ENCODE measurements at places on chromosomes 11 and 22.

DNA sequence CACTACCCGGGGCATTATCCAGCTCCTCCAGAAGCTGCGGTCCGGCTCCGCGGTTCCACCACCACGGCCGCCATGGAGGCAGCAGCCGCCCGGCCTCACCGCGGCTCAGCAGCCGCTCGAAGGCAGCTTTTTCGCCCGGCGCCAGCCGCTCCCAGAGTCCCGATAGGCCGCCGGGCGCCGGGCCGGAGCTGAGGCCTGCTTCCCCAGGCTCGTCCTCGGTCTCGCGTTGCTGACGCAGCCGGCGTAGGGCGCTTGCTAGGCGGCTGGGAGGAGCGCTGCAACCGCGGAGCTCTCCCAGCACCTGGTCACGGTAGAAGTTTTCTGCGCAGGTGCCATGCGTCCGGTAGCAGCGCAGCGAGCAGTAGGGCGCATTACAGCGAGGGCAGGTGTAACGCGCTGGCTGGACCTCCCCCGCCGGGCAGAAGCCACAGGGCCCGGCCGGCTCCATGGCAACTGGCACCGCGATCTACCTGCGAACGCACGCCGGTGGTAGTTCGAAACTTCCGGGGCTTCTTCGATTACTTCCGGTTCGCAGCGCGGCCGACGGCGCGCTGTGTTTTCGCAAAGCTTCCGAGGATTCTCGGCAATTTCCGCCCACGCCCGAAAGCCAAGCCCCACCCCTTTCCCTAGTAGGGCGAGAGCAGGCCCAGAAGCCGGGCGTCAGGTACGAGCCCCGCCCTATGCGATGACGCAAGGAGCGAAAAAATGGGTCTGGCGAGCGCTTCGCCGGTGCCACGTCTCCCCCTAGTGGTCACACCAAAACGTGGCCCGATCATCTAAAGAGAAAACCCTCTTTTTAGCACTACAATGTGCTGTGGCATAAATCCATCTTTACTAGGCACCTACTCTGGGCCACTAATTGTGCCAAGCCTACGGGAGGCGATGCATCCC, at the start of gene ZNHIT2:
Gene ZNHIT2, minus strand, starts transcription at position 496 of the 891 bp plus-strand sequence. Its CDS starts 48 bp downstream, at position 448.
- peak; percentile 99 for DNase-seq

DNA sequence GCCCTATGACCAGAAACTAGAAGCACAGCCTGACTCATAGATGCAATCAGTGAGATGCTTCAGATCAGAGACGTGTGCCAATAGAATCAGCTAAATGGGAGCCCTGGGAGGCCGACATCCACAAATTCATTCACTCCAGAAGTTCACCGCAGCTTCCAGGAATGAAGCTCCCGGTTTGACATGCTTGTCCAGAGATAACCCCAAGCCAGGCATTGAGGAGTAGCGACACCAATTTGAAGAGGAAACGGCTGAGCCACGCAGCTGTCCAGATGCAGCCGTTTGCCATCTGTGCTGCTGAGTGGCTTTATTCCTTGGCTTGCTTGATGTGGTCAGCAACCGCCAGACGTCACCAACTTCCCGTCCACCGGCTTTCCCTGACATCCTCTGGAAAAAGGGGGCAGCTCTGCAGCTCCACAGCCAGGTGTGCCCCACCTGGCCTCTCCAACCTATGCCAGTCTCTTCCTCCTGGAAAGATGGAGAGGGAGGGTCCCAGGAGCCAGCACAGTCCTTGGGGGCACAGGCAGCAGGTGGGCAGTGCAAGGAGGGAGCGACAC, 123.9 kb upstream of the OPCML start:
- no peak for DNase-seq

GRCh38 chr11:11871991-11872401, 30.2 kb downstream of the USP47 start:
- DNase-seq = no peak

DNA sequence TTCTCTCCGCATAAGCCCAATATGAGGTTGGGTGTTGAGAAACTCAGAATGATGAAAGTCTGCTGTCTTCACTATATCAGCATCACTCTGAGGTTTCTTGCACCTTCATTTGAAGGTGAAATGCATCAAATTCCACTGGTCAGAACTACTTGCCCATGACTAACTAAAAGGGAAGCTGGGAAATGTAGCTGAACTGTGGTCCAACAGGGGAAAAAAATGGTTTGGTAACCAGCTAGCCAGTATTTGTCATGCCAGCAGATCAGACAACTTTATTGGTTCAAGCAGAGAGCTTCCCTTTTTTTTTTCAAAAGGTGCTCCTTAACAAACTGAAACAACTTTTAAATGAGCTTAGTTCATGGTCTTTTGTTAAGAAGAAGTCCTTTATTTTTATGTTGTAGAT, 14.2 kb upstream of the PIK3C2A start:
- DNase-seq = peak; percentile 66

GRCh38 chr22:33337524-33337923, 279.3 kb upstream of the SYN3 start:
- DNase-seq = no peak

DNA sequence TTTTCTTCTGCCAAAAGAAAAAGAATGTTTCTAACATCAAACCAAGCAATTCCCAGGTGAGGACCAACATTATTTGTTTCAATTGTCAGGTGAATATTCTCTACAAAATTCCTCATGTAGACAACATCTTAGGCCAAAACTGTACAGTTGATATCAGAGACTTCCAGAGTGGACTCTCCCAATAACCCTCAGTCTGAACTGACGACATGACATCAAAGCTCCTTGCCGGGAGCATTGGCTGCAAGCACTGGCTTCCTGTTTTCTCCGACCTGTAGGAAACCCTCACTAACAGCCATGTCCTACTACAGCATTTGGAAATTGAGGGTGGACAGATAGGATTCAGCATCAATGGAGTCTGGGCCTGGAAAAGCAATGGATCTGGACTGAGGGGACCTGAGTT, 30.5 kb upstream of the MRGPRX1 start:
- DNase-seq = no peak

DNA sequence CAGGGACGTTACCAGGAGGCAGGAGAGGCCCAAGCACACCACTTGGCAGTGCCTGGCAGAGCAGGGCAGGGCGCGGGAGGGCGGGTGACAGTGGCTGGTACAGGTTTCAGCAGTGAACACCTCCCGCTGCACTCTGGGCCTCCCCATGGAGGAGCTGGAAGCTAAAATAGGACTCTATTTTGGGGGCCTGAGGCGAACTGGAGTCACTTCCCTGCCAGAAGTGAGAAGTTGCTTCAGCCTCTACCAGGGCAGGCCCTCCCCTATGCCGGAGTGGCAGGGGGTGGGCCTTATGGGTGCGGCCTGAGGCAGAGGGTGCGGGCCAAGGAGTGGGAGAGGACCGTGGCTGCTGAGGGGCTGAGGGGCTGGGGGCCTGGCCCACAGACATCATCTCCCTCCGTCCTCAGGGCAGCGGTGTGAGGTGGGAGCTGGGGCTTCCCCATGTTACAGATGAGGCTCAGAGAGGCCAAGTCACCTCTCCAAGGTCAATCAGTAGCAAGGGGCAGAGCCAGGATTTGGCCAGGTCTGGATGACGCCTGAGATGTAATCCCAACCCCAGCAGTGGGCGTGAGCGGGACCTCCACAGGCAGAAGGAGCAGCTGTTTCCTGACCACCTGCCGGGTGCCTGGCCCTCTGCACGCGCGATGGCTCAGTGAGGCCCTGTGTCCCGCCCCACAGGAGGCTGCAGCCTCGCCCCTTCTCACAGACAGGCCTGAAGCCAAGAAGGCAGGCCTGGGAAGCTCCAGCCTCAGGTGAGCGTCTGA, 39.3 kb downstream of the KCNJ4 start:
- DNase-seq = no peak

- DNase-seq = no peak
These were observed 113.0 kb upstream of the CLMP start for GRCh38 chr11:123308077-123308476.

DNA sequence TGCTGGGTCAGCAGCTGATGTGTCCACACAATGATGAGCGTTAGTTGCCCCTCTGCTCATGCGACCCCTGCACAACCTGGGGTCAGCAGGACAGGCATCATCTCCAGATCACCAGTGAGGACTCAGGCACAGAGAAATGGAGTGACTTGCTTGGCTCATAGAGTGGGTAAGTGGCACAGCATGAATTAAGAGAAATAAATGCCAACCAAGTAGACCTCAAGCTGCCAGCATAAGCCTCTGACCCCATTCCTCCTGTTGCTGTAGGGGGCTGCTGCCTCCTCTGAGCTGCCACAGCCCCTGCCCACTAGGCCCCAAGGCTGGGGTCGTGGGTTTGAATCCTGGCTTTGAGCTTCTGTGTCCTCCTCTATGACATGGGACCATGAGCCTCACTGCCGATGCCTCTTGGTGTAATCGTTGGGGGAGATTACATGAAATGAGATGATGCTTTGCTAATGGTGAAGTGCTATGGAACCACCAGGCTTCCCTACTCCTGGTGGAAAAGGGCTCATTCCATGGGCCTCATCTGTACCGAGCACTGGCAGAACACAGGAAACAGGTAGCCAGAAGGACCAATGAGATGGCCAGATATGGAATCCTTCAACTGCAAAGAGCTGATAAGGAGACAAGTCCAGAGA, 33.6 kb downstream of the LRRC32 start:
- DNase-seq = no peak

DNA sequence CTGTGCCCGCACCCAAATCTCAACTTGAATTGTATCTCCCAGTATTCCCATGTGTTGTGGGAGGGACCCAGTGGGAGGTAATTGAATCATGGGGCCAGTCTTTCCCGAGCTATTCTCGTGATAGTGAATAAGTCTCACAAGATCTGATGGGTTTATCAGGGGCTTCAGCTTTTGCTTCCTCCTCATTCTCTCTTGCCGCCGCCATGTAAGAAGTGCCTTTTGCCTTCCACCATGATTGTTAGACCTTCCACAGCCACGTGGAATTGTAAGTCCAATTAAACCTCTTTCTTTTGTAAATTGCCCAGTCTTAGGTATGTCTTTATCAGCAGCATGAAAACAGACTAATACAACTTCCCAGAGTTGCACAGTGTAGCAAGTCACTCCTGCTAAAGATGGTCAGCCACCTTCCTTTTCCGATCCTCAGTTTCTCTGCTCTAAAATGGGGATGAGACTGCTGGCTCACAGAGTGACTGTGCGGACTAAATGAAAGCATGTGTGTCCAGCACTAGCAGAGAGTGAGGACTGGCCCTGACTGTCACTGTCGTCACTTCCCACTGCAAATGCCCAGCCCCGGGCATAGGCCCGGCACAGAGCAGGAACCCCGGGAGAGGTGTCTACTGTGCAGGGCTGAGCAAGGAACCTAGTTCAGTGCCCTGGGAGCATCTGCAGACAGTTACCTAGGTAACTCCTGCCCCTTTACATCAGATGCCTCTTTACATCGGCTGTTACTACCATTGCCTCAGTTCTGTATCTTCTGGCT, 9.5 kb downstream of the TSKU start:
- no peak for DNase-seq

GRCh38 chr11:43071338-43071737, 240.5 kb upstream of the API5 start:
- DNase-seq = no peak

DNA sequence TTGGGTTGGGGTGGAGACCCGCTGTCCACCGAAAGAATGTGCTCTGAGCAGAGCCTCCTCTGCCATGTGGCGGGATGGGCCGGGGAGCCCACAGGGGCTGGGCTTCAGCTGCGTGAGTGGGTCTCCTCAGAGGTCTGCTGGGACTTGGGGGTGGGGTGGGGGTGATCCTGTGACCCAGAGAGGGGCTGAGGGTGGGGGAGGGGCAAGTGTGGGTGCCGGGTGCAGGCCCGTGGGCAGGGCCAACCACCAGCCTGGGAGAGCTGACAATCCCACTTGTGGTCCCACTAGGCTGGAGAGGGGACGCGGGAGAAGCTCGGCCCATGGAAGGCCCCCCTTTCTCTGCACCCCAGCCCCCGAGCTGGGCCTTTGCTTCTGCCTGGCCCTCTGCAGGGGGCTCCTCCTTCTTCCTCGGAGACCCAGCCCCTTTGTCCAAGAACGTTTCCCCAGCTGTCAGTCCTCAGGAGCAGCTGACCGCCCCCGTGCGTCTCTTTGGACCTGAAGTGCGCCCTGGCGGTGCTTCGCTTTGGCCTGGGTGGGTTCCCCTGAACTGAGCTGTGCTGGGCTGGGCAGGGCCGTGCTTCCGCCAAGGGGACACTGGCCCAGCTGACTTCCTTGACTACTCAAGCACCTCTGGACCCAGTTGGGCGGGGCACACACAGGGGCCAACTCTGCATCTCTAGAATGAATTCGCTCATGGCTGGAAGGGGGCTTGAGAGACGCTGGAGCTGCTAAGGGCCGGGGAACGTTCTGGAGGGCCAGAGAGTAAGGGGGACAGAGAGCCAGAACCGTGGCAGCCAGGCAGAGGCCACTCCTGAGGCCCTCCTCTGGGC, 30.2 kb downstream of the OSBPL5 start:
- no peak for DNase-seq

GRCh38 chr11:61162092-61162941, 1.1 kb upstream of the VPS37C start:
- DNase-seq = peak; percentile 98

GRCh38 chr11:88521799-88522201, 184.3 kb upstream of the CTSC start:
- DNase-seq = no peak

Measured in CD14-positive monocyte (primary cell).